ENCODE measurements at places on chromosomes 5 and 9.

- DNase-seq, result no peak
These were observed 32.0 kb upstream of the DMRT2 start for GRCh38 chr9:1018121-1018520.

- DNase-seq, result no peak
These were observed 72.3 kb downstream of the C9orf153 start for GRCh38 chr9:86187121-86187520.

GRCh38 chr5:43190755-43191603 is 1.0 kb upstream of the NIM1K start:
- no peak for DNase-seq

DNA sequence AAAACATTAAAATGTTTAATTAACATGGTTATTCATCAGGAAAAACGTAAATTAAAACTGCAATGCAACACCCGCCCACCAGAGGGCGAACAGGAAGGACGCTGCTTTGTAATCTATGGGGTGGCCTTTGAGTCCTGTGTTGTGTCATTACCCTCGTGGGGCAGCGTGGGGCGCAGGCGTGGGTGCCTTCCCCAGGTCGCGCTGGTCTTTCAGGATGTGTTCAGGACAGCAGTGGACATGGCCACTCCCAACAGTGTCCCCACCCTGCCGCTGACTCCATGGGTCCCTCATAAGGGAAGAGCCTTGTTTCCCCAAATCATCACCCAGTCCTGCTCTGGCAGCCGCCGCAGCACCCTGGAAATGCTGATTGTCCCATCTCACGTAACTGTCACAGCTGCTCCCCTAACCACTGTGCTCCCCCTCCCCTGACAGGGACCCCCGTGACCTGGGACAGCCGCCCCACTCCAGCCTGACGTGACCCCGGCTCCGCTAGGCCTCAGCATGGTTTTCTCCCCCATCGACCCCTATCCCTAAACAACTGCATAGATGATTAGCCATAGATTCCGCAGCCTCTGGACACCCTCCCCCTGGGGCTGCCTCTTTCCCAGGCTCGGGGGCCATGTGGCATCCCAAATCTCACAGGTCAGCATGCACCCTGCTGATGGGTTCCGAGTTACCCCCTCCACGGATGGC is 36.4 kb downstream of the GLT6D1 start:
- no peak for DNase-seq

GRCh38 chr5:15222156-15222555 is 277.8 kb upstream of the FBXL7 start:
- no peak for DNase-seq

GRCh38 chr5:155307229-155307628 is 293.7 kb downstream of the KIF4B start:
- DNase-seq, result no peak
